ENCODE measurements at places on chromosomes 13 and 19.

DNA sequence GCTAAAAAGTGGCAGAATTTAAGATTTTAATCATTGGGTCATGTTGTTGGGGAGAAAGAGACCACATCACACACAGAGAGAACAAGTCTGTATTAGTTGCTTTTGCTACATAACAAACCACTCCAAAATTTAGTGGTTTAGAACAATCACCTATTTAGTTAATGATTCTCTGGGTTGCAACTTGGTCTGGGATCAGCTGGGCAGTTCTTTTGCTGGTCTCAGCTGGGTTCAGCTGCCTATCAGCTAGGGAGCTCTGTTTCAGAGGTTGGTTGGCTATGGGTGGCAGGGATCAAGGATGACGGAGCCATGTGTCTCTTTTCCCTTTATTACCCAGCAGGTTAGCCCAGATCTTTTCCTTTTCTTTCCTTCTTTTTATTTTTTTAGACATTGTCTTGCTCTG lies 8.9 kb downstream of the PINLYP start:
- no peak for DNase-seq

DNA sequence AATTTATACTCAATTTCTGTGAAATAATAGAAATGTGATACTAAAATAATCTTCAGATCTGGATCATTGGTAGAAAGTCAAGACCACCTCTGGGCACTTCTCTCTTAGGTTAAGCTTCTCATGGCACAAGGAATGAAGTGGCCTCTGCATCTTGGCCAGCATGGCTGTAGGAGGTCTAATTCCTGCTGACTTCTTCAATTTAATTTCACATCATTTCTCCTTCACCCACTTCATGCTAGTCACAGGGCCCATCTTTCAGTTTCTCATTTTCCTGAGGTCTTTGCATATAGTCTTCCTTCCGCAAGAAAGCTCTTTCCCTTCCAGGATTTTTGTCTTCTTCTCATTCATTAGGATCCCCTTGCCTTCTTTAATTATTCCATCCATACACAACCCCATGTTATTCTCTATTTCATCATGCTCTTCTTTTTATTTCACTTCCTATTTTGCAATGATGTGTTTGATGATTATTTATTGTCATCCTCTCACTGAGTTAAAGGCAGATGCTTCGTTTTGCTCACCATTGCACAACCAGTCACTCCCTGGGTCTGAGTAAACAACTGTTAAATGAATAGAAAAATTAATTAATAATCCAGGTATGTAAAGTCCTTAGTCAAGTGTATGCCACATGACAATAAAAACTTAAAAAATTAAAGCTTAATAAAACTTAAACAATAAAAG lies 397.4 kb downstream of the SPRY2 start:
- no peak for DNase-seq

- no peak for DNase-seq
Observed at GRCh38 chr13:25118378-25118905, 22.5 kb downstream of the PABPC3 start.

- DNase-seq = no peak
Observed at GRCh38 chr13:51015973-51016372, 95.1 kb downstream of the C13orf42 start.

- no peak for DNase-seq
Observed at GRCh38 chr19:47226426-47227351, 4.3 kb downstream of the BBC3 start.

DNA sequence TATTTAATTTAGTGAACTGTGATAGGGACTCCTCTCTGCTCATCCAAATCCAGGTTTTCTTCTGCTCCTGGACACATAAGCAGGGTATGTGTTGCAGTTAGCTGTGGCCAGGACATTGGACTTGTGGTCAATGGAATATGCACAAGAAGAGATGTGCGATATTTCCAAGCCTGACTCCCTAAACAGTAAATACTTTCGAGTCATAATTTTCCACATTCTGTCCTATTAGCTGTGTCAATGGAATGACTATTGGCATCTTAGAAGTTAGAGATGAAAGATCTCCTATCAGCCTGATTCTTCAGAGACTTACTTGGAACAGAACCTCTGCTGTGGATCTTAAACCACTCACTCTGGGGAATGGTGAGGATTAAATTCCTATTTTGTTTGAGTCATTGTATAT lies 771.0 kb downstream of the EFNB2 start:
- no peak for DNase-seq

- no peak for DNase-seq
Observed at GRCh38 chr19:51688671-51689571, 4.2 kb upstream of the SPACA6 start.

DNA sequence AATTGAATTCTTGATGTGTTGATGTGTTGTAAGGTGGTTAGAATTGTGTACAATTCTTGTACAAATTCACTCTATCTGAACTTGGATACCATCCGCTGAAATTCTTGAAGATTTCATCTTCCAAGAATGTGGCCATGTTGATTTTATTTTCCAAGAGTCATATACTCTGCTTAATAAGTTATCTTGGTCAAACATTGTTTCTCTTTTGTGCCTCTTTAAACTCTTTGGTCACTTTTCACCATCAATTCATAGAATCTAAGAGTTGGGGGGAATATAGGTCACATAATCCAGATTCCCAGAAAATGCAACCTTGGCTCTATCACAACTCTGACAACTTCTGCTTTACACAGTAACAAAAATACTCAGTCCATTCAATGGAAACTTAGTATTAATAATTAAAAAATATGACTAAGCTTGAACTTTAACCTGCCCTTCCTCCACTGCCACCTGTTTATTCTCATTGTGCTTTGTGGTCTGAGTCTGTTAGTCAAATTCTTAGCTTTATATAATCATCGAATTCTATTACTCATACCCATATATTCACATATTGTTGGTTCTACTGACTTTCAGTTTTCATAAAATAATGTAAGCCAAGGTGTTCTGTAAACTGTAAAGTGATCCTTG lies 373.2 kb downstream of the LMO7 start:
- DNase-seq = no peak

DNA sequence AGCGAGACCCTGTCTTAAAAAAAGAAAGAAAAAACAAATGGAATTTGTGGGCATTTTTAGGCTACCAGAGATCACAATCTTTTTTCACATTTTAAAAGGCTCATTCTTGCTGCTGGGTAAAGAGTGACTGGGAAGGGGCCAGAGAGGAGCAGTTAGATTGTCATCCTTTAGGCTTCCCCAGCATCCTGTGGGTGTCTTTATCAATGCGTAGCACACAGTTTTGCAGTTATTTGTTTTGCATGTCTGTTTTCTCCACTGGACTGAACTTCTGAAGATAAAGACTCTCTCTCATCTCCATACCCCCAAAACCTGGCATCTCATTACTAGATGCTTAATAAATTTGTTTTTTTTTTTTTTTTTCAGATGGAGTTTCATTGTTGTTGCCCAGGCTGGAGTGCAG lies 2.1 kb upstream of the UTP14C start:
- DNase-seq = no peak

DNA sequence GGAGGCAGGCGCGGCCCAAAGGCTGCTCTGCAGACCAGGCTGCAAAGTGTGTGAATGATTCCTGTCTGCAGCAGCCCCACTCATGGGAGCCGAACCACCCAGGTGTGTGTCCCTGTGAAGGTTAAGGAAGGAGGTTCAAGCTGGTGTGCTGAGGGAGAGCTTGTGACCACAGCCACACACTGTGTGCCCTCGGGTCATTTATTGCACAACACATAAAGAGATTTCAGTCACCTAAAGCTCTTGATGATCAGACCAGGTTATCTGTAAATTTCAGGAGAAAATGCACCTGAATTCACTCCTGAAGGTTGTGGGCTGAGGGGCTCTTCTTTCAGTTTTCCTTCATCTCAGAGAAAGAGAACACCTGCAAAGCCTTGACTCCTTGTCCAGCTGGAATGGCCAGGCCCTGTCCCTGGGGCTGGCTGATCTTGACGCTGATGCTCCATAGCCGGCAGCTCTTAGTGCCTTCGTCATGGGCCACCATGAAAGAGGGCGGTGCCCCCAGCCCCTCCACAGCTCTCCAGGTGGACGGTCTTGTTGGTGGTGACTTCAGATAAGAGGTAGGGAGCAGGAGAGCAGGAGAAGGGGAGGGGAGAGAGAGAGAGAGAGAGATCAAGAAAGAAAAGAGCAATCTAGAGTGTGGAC lies 110.8 kb upstream of the C1QTNF9B start:
- DNase-seq = no peak

DNA sequence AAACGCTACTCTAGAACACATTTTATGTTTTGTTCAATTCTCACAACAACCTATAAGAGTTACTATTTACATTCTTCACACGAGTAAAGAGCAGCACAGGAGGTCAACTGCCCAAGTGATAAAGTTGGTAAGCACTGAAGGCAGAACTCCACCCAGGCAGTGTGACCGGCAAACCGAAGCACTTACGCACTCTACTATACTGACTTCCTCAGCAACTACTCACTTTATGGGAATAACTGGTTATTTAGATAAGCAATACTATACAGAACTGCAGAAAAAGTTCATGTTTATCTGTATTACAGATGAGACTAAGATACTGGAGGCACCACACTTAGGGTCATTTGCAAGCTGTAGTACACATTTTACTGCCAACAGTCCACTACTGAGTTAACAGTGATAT lies 28.8 kb downstream of the FOXO1 start:
- no peak for DNase-seq

- DNase-seq = no peak
Observed at GRCh38 chr13:60957816-60958215, 457.8 kb downstream of the PCDH20 start.

GRCh38 chr13:101751488-101751887 lies 299.0 kb downstream of the ITGBL1 start:
- DNase-seq = no peak

GRCh38 chr19:8593931-8594330 lies 16.6 kb downstream of the ADAMTS10 start:
- no peak for DNase-seq

DNA sequence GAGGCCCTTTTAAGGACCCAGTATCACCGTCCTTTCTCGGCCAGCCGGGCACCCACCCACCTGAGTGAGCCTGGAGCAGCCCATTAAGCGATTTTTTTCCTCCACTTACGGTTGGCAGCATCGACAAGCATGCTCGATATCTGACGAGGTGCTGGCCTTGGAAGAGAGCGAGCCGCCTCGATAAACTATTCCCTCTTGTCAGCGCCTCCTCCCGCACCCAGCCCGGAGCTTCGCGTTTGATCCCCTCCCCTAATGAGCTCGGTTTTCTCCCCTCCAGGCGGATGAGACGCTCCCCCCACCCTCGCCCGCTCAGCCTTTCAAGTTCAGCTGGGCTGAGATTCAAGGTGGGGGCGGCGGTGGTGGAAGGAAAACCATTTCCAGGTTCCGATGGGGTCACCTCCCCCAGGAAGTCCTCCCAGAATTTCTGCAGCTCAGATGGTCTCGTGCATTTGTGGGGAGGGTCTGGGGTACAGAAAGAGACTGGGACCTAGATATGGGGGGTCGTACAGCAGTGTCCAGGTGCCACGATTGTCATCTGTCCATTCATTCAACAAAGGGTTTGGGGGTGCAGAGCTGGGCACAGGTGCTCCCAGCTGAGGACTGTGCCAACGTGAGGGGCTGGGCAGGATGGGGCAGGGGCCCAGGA lies 18.9 kb upstream of the ONECUT3 start:
- no peak for DNase-seq

GRCh38 chr19:30694156-30694755 lies 322.1 kb downstream of the ZNF536 start:
- DNase-seq = no peak
